ENCODE measurements at places on chromosomes 11 and 22.

DNA sequence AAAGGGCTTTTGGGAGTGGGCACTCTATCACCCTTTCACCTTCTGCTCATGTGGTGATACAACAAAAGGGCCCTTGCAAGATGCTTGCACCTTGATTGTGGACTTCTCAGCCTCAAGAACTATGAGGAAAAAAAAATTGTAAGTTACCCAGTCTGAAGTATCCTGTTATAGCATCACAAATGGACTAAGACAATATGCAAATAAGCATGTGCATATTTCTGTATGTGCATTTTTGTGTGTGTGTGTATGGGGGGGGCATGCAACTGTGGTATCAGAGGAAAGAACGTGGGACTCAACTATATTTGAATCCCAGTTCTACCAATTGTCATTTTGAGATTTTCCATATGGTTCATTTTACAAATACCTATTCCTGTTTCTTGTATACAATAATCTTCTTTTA, 10.9 kb downstream of the JRKL start:
- DNase-seq, result no peak

- DNase-seq, result no peak
Observed at GRCh38 chr11:93536101-93536861, 6.9 kb downstream of the SMCO4 start.

DNA sequence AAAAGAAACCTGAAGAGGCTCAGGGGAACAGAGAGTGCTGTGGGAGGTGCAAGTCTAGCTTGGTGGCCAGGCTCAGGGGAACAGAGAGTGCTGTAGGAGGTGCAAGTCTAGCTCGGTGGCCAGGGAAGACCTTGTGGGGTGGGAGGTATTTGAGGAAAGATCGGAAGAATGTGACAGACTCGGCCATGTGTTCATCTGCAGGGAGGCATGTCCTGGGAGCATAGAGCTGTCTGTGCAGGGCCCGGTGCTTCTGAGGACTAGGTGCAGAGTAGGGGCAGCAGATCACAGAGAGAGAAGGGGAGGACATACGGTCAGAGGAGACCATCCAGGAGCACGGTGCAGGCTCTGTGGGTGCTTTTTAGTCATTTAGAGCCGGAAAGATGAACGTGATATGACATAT, 10.8 kb downstream of the IFITM10 start:
- DNase-seq, result no peak

- no peak for DNase-seq
Observed at GRCh38 chr22:32206774-32207758, 2.2 kb upstream of the RFPL2 start.

DNA sequence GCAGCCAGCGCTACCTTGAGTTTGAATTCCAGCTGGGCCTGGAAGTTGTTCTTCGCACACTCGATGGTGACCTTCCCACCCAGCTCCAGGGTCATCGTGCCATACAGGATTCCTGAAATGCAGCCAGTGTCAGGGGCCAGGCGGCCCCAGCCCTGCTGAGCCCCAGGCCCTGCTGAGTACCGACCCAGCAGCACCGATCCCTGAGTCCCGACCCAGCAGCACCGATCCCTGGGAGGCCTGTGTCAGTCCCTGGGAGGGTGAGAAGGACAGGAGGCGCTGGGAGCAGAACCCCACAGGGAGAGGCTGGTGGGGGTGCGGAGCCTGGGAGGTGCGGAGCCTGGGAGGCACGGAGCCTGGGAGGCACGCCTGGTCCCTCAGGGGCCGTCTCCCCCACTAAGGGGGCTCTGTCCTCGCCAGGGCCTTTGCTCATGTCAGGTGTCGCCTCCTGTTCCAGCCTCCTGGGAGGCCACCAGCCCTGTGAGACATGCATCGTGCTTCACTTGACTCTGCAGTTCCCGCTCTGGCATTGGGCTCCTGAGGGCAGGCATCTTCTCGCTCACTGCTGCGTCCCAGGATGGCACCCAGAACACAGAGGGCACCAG, 37.1 kb upstream of the CARS1 start:
- no peak for DNase-seq

- DNase-seq, result no peak
Observed at GRCh38 chr11:14669958-14670357, 26.4 kb downstream of the PDE3B start.

DNA sequence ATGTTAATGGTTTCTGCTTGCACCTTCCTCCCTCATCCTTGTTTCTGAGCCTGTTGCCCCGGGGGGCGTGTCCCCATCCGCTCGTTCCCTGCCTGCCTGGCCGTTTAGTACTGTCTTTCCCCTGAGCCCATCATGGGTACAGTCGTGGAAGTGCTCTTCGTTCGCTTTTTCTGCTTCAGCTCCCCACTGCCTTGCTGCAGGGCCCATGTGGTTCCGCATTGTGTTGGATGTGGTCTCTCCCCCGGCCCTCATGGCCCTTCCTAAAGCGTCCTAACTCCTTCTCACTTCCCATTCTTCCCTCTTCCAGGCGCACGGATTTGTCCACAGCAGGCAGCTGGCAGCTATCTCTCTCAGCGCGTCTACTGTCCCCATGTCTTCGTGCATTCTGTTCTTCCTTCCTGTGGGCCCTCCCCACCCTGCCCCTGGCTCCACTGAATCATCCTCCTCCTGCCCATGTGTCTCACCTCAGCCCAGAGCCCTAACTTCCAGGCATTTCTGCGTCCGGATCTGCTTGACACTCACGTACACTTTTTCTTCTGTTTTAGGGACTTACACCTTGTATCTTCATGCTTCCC, 98.1 kb downstream of the ZBTB16 start:
- no peak for DNase-seq

DNA sequence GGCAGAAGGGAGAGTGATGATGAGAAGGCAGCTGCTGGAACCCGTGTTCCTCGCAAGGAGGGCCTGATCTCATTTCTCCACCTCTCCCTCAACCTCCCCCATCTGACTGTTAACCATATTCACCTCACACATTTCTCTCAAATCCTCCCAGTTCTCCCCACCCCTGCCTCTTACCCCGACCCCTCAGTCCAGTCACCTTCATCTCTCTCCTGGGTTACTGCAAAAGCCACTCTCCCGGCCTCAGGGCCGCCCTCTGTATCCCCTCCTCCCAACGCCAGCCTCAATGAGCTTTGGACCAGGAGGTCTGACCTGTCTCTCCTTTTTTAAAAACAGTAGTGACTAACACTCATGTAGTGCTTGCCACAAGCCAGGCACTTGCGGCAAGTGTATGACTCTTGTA, 29.5 kb upstream of the LMO1 start:
- DNase-seq, result no peak

DNA sequence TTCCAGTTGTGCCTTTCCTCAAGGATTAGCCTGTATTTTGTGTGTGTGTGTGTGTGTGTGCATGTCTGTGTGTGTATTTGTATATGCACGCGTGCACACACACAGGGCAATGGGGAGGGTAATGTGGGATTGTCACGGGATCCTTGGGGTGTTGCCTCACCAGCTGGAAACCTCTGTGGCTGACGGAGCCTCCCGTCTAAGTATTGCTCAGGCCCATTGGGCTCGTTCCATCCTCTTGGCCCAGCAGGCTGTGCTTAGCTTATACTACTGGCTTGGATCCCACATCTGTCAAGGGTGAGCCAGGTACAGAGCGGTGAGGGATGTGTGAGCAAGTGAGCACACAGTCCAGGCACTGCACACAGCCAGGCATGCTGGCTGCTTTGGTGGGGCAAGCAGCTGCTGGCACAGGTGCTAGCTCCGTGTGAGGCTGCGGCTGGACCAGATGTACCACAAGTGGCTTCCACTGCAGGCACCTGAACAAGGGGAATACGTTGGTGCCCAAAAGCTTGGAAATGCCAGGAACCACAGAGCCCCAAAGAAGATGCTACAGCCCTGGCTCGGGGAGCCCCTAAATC, 462.8 kb downstream of the NELL1 start:
- no peak for DNase-seq

- DNase-seq, result no peak
Observed at GRCh38 chr11:102676084-102676483, 29.5 kb downstream of the MMP27 start.

GRCh38 chr22:37242395-37242918, 1.6 kb downstream of the RAC2 start:
- DNase-seq, result peak; percentile 82

- DNase-seq, result no peak
Observed at GRCh38 chr11:70064726-70065317, 13.3 kb upstream of the ANO1 start.

- no peak for DNase-seq
Observed at GRCh38 chr22:27801202-27801615, 347 bp downstream of the MN1 start.

DNA sequence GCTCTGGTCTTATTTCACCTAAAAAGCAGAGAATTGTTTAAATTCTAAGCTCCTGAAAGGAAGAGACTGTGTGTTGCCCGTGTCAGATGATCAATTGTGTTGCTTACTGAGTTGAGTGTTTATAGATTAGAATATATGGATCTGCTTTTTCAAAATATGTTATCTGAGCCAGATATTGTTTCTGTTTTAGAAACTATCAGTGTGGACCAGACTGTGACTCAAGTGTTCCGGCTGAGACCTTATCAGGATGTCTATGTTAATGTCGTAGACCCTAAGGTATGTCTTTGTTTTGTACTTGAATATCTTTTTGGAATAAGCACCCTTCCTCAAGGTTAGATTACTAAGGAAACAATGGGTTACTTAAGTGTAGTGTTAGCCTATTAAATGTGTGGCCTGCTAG, 11.0 kb downstream of the DEPDC5 start:
- no peak for DNase-seq

- DNase-seq, result no peak
Observed at GRCh38 chr11:19301361-19301760, 60.6 kb upstream of the E2F8 start.

DNA sequence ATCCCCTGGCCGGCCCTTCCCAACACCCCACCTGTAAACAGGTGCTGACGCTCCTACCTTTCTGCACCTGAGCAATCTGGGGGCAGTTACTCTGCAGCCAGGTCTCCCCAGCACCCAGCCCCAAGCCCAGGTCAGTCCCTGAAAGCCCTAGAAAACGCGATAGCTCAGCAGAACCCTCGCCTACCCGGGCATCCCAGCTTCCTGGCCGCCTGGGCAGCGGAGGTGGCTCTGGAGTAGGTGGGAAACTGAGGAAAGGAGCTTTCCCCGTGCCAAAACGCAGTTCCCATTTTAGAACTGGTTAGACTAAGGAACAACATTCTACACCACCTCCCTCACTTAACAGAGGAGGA, 445 bp downstream of the SYTL2 start:
- DNase-seq, result no peak
